Sigmoid colon (tissue), 7 donors: ENCODE measurements at places on chromosomes 12 and 14. TPM values are rescaled to one million over a fixed set of nuclear protein-coding genes. Genes with fewer than 3 reads are reported as not detected.

FGF23 gene
- total RNA-seq: not detected

ABCC9 gene
- 32.4 TPM for total RNA-seq

DTX1 gene
- total RNA-seq: 3.9 TPM

DNA sequence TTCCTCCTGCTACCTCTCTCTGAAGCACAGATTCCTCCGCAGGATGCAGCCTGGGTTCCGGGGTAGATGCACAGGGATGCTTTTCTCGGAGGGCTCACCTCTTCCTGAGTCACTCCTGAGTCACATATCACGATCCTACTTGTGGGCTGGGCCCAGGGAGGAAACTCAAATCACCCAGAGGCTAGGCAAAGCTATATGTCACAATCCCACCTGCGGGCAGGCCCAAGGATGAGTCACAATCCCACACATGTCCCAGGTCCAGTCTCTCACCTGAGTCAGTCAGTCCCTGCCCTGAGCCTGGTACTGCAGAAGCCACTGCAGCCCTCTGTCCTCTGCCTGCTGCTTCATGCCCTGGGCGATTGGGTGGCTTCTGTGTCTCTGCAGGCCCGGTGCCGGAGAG, 149.0 kb upstream of the GSC start:
- no peak for DNase-seq
- no peak overlapping the region for H3K4me3 ChIP-seq
- H3K27me3 ChIP-seq: no peaks in the 10 kb centered on the region
- no peaks in the 10 kb centered on the region for H3K4me1 ChIP-seq
- H3K36me3 ChIP-seq: no peaks in the 10 kb centered on the region
- no peak overlapping the region for H3K27ac ChIP-seq

- no peaks in the 10 kb centered on the region for H3K36me3 ChIP-seq
- no peaks in the 10 kb centered on the region for H3K4me1 ChIP-seq
- H3K27ac ChIP-seq: no peak overlapping the region
- no peak overlapping the region for H3K4me3 ChIP-seq
- no peak for DNase-seq
- peaks cover 45% of the 10 kb centered on the region for H3K27me3 ChIP-seq
Measured at GRCh38 chr14:94761997-94762377, 7.9 kb downstream of the GSC start.

GRCh38 chr12:120367924-120368788, 808 bp downstream of the MSI1 start:
- no peak overlapping the region for H3K27ac ChIP-seq
- DNase-seq: no peak
- peaks cover 19% of the 10 kb centered on the region for H3K4me1 ChIP-seq
- no peaks in the 10 kb centered on the region for H3K36me3 ChIP-seq
- H3K27me3 ChIP-seq: peaks cover 27% of the 10 kb centered on the region
